Erythroblast (primary cell): ENCODE measurements at places on chromosomes 11 and 22.
A peak's percentile ranks its signal among the peaks of the same experiment; 100 is the strongest.

DNA sequence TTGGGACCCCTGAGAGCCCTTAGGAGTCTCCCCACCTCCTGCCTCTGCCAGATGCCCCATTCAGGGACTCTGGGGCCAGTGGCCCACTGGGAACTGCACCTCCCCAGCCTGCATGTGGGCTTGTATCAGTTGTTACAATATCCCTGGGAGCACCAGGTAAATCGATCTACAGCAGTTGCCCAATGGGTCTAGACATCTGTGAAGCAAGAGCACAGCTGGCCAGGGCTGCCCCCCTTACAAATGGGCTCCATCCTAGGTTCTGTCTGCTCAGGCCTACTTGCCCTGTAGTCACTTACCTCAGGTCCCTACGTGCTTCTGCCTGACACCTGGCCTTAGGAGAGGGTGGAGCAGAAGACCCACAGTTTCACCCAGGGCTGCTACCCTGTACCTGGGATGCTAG, 62.7 kb downstream of the HIRA start:
- DNase-seq, result no peak

DNA sequence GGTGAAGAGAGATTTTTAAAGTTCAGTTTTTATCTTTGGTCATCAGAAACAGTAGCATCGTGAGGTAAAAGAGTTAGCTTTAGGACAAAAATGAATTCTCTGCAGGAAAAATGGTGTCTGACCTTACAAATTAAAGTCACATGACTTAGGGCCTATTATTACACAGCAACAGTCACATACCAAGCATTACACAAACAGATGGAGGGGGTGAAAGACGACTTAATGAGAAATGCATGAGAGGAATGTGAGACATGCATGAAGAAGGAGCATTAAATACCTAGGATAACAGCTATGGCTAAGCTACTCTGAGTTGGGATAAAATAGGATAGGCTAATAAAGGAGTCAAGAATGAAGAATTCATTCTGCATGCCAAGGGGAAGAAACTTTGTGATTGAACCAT, 77.5 kb downstream of the BLID start:
- no peak for DNase-seq

DNA sequence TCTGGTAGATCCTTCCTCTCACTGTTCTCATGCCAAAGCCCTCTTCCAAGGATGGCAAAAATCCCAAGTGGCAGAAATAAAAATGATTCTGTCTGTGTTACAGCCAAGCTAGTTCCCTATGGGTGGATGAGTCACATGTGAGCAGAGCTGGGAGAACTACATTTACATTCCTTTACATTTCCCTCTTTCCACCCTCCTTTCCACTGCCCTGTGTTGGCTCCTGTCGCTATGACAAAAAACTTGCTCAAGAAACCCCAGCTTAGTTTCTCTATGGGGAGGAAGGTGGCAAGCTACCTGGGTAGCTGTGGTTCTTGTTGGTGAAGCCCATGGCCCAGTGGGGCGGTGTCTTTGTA, 10.2 kb upstream of the DDB2 start:
- DNase-seq, result no peak

DNA sequence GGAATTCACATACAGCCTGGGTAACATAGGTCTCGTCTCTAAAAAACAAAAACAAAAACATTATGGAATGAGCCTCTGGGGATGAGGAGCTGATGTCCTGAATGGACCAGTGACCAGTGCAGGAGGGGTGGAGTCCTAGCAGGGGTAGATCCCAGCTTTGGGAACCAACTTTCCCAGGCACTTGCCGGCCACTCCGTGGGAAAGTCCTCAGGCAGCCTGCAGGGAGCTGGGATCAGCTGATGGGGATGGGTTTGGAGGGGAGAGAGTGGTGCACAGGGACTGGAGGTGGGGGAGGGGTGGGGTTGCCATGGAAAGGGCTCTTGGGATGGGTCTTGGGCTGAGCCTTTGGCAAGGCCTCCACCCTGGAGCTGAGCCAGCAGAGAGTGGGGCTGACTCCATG, 19.1 kb downstream of the MGAT3 start:
- DNase-seq, result no peak

GRCh38 chr11:134126217-134126822, 57.4 kb downstream of the JAM3 start:
- no peak for DNase-seq

GRCh38 chr11:75147875-75148263, 3.0 kb upstream of the SLCO2B1 start:
- DNase-seq, result no peak

- DNase-seq, result no peak
These were observed 365.0 kb downstream of the TBC1D22A start for GRCh38 chr22:47127441-47127871.

- DNase-seq, result no peak
These were observed 98.2 kb upstream of the PRR5 start for GRCh38 chr22:44603767-44604166.

DNA sequence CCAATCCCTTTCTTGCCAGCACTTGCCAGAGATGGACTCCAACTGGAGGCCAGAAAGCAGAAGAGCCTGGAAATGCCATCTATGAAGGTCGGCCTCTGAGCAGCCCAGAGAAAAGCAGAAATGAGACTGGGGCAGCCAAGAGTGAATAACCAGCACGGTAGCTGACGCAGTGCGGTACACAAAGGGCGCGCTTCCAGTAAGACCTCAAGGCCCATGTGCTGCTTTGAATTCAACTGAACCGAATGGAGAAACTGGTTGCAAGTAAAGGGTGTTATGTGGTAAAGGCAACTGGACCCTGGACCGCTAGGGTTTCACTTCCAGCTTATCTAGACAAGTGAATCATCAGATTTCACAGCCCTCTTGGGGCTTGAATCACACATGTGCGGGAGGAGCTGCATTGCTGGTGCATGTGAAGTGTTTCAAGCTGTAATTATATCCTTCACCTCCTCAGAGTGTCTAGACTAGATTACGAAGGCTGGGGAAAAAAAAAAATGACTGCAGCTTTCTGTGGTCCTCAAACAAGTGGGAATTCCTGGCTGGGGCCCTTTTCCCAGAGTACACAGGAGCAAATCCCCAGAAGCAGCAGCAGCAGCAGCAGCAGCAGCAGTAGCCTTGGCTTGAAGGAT, 128.9 kb downstream of the CCDC34 start:
- peak; percentile 7 for DNase-seq

- DNase-seq, result peak; percentile 19
These were observed 2.4 kb upstream of the E2F8 start for GRCh38 chr11:19243143-19243542.

- DNase-seq, result no peak
These were observed 986 bp upstream of the MUC5B start for GRCh38 chr11:1221848-1222311.

DNA sequence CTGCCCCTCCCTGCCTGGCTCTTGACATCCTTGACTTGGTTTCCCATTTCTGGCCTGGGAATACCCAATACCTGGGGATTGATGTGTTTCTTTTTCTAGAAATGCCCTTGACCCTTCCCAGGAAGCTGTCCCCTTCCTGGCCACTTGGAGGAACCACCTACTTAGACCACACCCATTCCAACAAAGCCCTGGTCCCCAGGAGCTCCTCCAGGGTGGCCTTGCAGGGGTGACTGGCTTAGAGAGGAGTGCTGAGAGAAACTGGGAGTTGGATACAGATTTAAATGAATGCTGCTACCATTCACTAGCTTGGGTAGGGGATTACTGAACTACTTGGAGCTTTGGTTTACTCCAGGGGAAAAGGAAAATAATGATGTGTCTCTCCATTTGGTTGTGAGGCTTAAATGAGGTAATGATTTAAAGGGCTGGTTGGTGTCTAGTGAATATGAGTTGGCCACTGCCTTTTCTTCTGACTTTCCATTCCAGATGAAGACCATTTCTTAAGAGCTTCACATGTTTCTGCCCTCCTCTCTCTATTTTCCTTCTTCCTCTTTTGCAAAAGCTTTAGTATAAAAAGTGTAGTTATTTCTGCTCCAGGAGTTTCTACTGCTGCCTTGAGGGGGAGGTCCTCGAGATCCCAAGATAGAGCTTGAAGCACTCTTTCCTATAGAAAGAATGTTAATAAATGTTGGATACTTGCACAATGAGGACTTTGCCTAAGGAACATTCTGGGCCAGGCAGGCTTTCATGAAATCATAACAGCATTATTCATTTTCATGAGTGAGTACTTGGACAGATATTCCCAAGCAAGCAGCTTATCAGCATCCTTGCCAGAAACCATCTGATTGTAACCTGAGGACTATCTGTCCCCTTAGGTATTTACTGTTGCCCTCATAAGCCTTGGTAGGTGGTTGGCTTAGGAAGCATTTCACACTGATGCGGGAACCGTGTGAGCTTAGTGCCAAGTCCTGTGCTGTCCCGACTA, 22.4 kb downstream of the PANX1 start:
- no peak for DNase-seq

DNA sequence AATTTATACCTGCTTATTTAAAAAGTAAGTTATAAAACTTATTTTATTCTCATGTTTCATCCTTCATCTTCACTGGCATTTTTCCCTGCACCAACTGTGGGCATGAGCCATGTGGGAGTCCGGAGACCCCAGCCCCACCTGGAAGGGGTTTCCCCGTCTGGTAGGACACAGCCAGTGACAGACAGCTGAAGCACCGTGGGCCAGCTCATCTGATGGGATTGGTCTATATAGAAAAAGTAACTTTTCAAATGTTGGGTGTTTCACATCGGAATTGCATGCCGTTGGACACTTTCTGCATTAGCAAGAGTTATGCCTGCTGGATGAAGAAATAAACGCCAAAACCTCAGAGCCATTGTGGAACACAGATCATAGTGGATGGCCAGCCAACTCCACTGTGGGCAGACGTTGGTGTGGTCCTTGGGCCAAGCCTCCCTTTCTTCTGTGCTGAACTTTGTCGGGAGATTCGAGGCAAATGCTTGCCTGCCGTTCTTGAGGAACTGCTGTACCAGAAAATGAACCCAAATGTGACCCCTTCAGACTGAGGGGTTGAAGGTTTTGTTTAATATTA, 1329.3 kb downstream of the TBC1D22A start:
- DNase-seq, result no peak

DNA sequence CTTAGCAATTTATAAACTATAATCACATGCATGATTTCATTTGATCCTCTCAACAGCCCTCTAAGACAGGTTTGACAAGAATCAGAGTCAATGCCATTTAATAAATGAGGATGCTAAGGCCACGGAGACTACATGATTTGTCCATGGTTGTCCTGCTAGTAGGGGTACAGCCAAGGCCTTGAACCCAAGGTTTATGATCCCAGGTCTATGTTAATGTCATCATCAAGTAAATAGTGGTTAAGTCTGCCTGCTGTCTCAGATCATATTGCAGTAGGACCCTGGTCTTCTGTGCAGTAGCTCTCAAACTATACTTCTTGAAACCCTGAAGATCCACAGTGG, 17.7 kb upstream of the SYTL2 start:
- DNase-seq, result no peak

- DNase-seq, result peak; percentile 99
These were observed at the start of gene TUT1 for GRCh38 chr11:62591448-62592145. Gene TUT1 (minus strand): TSS chr11:62591523. CDS start chr11:62591485, 38 bp downstream.

DNA sequence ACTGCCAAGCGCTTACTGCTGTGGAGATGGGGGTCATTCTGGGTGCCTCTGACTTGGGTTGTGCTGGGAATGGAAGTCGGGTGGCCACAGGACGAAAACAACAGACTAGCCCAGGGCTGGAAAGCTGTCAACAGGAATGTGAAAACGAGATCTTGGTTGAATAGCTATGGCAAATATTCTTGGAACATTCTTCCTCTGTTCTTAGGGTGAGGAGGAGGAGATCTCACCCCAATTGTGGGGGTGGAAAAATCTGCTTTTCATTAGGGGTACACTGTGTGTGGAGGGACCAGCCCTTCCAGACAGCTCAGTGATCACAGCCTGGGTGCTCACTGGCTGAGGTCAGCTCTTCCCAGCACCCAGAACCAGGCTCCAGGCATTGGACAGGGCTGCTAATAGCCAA, 52.0 kb upstream of the PRSS23 start:
- no peak for DNase-seq

GRCh38 chr11:69931994-69932910, 113.0 kb upstream of the FGF3 start:
- no peak for DNase-seq

DNA sequence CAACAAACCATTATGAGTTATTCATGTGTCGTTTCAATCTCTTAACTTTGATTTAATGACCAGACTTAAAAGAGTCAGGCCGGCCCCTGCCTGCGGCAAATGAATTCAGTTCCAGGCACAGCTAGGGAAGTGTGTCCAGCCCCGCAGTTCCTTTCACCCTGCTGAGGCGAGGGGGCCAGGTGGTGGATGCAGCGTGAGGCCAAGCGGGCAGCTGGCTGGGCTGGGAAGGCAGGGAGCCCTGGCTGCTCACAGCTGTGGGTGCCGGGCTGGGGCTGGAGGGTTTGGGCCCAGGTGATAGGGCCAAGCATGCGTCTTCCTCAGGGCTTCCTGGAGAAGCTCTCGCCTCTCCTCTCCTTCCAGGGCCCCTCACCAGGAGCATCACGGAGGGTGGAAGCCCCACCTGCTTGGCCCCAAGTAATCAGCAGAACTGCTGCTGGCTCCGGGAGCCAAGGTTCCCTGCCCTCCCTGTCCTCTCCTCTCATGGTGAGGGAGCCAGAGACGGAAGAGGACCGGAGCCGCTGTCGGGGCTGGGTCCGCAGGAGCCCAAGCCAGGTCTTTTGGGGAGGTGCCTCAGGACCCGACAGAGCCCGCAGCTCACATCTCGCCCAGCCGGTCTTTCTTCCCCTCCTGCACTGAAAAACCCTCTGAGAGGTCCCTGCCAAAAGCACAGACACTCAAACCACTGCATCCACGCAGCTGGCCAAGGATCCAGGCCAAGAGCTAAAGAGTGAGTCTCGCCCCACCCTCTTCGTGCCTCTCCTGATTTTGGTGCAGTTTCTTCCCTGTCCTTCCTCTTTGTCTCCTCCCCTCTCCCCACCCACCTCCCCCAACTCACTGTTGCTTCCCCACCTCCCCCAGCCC, 97.0 kb downstream of the ST3GAL4 start:
- no peak for DNase-seq

GRCh38 chr11:57511741-57512430, 3.6 kb downstream of the SLC43A1 start:
- DNase-seq, result no peak

GRCh38 chr11:130760515-130761125, 155.7 kb downstream of the SNX19 start:
- no peak for DNase-seq

DNA sequence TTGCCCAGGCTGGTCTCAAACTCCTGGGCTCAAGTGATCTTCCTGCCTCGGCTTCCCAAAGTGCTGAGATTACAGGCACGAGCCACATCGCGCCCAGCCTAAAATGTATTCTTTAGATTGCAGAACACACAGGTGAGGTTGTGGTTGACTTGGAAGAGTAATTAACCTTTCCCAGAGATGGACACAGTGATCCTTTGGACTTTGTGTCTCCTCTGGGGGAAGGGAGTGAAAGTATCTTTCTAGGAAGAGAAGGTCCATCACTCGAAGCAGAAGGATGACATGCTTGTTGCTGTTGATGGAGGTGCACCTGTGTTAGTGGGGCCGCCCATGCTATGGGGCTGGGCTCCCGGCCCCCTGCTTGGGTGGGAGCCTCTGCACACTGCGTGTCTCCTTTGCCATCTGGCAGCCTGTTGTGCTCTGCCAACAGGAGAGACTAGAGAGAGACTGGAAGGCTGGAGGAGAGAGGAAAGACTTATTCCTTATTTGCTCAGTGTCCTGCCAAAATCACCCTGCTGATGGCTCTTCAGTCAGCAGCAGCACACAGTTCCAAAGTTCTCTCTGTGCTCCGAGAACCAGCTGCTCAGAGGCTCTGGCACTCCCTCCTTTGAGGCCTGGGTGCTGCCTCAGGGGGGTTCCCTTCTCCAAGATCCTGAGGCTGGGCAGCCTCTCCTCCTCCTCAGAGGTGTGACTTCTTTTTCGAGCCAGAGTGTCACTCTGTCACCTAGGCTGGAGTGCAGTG, 33.1 kb upstream of the CYB5R3 start:
- DNase-seq, result no peak
